ENCODE measurements at places on chromosomes 3 and 15.
A peak's percentile ranks its signal among the peaks of the same experiment; 100 is the strongest.

GRCh38 chr15:74790080-74790916 lies 8.4 kb downstream of the CSK start:
- peak; percentile 94 for DNase-seq

DNA sequence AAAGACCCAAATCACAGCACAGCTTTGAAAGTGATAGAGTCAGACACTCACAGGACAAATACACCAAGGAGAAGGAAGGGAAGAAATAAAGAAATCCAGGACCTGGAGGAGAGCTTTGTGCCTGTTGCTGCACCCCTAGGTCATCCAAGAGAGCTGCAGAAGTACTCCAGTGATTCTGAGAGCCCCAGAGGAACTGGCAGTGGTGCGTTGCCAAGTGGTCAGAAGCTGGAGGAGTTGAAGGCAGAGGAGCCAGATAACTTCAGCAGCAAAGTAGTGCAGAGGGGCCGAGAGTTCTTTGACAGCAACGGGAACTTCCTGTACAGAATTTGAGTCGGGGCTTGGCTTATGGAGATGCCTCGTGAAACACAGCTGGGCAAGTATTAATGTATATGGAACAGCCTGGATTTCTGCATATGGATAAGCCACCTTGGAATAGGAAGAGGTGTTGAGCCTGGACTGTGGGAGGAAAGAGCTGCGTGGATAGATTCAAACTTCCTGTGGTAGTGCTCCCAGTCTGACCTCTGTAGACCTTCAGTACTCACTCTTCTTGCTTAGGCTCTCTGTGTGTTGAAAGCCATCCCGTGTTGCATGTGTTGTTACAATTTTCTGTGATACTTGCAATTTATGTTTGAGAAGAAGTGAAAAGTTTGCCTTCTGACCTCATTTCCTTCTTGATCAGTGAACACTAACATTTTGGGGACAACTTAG lies 6.1 kb downstream of the NGRN start:
- no peak for DNase-seq

DNA sequence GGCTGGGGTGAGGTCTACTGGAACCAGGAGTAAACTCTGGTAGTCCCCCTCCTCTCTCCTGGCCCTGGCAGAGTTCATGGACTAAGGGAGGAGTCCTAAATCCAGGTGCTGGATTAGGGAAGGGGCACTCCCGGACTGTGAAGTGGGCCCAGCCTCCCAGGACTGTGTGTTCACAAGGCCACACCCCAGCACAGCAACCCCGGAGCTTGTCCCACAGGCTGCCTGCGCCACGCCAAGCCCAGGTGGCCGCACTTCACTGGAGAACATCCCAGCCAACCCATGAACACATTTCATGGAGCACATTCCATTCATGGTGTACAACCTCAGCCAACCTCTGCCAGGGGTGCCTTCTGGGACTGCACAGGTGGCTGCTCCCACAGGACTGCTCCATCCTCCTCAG lies 8.2 kb downstream of the ARPIN start:
- DNase-seq = no peak

- DNase-seq = no peak
These were observed 18.9 kb downstream of the ILDR1 start for GRCh38 chr3:122003112-122003511.

DNA sequence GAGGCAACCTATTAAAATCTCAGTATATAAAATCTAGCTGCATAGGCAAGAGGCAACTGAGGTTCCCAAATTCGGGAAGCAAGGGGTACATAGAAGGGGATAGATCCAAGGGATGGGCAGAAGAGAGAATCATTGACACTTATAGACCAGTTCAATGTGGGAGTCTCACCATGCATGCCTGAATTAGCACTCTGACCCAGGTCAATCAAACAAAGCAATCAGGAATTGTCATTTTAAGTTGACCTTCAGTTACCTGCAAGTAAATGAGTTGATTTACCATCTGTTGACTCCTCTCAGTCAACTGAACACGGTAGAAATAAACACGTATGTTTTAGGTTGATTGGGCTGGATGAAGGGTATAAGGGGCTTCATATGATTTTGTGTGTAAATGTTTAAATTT lies 33.4 kb upstream of the PIAS1 start:
- no peak for DNase-seq

DNA sequence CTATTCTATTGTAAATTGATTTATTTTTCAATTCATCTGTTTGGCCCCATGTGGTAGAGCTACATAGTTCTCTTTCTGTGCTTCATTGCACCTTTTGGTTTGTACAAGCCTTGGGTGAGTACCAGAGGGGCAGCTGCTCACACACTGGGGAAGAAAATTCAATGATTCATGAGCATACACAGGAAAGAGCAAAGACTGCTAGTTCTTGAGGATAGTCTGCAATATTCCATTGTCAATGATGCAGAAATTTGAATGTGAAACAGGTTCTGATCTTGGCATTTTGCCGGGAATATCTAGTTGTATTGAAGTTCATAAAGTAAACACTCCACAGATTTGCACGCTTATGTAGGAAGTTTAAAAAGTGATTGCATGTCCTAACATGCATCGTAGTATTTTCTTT lies 304.6 kb downstream of the NAALADL2 start:
- DNase-seq = no peak

DNA sequence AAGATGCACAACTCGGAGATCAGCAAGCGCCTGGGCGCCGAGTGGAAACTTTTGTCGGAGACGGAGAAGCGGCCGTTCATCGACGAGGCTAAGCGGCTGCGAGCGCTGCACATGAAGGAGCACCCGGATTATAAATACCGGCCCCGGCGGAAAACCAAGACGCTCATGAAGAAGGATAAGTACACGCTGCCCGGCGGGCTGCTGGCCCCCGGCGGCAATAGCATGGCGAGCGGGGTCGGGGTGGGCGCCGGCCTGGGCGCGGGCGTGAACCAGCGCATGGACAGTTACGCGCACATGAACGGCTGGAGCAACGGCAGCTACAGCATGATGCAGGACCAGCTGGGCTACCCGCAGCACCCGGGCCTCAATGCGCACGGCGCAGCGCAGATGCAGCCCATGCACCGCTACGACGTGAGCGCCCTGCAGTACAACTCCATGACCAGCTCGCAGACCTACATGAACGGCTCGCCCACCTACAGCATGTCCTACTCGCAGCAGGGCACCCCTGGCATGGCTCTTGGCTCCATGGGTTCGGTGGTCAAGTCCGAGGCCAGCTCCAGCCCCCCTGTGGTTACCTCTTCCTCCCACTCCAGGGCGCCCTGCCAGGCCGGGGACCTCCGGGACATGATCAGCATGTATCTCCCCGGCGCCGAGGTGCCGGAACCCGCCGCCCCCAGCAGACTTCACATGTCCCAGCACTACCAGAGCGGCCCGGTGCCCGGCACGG lies 991 bp downstream of the SOX2 start:
- no peak for DNase-seq

DNA sequence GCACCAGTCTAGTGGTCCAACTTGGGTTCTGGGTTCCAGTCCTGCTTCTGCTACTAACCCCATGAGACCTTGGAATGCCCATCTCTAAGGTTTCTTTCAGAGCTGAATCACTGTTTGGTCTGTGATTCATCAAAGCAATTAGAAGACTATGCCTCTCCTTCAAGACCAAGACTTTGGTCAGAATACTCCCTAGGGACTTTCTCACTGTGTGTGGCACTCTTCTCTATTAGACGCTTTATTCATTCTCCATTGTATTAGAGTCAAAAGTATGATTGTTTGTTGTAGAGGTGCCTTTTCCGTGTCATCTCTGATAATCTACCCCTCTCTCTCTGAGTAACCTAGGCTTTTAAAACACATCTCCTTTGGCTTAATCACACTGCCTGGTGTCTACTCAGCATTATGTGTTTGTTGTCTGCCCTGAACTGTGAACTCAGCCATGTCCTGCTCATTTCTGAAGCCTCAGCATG lies 90.5 kb downstream of the LPP start:
- peak; percentile 85 for DNase-seq

DNA sequence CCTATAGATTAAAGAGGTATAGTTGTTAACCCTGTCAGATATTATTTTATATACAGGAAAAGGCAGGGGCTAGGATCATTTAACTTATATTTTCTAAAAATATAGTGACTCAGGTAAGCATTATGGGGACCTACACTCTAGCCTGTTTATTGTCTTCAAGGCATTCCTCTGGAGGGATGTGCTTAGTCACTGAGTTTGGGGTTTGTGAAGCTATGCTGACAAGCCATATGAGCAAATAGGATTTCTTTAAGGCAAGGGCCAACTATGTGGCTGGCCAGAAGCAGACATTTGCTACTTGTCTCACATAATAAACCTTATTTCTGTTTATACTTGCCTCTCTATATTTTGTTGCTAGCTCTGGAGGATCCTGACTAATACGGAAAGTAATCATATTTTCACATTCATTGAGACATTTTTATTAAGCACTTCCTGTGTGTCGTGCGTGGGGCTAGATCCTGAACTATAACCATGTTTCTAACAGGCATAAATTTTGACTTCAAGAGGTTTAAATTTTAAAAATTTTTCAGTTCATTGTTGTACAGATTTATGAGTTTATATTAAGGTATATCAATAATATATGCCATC lies 153.4 kb downstream of the OTOL1 start:
- DNase-seq = peak; percentile 6

DNA sequence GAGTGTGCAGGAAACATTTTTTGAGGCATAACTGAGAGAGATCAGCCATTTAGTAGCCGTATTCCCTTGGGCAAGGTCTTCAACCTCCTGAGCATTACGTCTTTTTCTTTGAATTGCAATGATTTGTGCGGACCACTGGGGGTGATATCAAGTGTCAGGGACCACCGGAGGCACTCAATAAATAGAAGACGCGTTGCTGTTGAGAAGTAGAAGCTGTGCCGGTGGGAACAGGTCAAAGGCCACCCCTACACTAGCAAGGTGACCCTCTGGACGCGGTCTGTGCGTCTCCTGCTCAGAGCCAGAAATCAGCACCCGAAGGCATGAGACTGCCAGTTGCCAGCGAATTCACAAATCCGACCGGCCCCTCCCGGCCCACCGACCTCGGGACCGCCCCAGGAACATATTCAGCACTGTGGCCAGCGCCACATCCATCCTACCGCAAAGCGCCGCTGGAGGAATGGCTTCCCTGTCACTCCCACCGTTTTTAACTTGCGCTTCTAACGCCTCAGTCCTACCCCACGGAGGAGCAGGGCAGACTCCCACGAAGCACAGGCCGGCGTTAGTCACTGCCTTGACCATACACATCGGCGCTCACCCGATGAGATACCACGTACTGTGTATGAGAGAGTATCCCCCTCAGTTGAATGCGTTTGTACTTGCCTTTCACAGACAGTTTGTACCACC lies 1.4 kb upstream of the GHSR start:
- DNase-seq = peak; percentile 24

DNA sequence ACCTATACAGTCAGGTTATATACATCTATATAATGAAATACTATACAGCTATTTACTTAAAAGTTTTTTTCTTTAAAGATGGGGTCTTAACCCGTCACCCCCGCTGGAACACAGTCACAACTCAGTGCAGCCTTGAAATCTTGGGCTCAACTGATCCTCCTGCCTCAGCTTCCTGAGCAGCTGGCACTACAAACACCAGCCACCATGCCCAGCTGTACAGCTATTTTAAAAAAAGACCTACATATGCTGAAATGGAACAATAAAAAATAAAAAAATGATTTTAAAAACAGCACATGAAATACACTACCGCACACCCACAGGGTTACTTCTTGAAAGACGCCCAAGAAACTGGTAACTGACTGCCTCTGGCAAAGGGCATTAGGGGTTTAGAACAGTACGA lies 3.8 kb downstream of the NCBP2 start:
- no peak for DNase-seq

GRCh38 chr15:83219026-83219425 lies 11.4 kb upstream of the HDGFL3 start:
- no peak for DNase-seq

- peak; percentile 96 for DNase-seq
These were observed 211.1 kb upstream of the GADL1 start for GRCh38 chr3:31105438-31106077.

GRCh38 chr3:180321534-180321933 lies 280.4 kb upstream of the TTC14 start:
- no peak for DNase-seq

GRCh38 chr3:150033721-150034120 lies 63.0 kb upstream of the PFN2 start:
- DNase-seq = no peak

DNA sequence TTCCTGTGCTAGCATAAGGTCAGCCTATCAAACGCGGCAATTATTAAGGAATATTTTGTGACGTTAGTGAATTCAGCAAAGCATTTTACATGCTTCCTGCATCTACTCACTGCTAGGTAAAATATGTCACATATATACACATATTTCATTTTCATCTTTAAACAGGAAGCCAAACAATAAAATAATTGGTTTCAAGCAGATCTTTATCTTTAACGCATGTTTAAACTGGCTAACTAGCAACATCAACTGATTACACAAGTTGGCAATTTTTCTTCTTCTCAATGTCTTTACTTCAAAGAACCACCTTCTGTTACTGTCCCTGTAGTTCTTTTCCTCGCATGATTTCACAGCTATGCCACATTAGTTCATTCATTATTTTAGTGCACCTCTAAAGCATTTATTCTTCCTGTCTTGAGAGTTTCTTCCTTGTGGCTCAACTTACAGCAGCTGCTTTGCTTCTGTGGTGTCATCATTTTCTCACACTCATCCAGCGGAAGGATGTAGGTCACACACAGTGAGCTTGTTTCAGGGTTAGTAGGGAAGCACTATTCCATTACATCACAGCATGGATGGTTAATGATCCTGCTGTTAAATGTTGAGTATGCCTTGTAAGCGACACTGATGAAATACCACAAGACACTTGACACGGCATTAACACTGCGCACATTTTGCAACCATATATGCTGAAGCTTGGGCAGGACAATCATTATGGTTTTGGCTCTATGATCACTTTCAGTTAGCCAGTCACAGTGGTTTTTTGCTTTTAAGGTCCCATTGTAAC lies 2.3 kb upstream of the BCHE start:
- DNase-seq = no peak

DNA sequence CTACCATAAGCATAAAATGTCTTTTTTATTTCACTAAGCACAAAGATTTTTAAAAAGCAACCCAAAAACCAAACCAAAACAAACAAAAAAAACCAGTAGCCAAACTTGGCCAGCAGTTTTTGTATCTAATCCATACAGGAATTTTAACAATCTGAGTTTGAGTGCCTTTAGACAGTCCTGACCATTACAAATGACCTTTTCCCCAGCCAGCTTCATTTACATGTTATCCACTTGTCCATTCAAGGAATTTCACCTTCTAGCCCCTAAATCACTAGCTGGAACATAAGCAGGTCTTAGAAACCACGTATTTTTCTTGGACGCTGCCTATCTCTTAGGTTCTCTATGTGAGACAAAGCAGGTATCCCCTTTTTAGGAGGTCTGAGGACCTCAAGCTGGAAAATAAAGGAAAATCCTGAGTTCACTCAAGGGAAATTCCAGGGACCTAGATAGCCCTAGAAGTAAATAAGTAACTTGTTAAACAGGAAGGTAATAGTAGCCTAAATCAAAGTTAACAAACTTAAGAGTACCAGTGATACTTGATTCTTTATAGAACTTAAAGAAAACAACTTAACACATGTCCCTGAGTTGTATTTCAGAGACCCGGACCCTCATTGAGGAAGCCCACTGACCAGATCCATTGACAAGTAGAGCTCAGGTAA lies 34.2 kb downstream of the CIP2A start:
- peak; percentile 6 for DNase-seq
